ENCODE measurements at places on chromosomes 1 and 21.

- no peak for DNase-seq
Measured at GRCh38 chr1:197683895-197684553, 91.3 kb downstream of the DENND1B start.

DNA sequence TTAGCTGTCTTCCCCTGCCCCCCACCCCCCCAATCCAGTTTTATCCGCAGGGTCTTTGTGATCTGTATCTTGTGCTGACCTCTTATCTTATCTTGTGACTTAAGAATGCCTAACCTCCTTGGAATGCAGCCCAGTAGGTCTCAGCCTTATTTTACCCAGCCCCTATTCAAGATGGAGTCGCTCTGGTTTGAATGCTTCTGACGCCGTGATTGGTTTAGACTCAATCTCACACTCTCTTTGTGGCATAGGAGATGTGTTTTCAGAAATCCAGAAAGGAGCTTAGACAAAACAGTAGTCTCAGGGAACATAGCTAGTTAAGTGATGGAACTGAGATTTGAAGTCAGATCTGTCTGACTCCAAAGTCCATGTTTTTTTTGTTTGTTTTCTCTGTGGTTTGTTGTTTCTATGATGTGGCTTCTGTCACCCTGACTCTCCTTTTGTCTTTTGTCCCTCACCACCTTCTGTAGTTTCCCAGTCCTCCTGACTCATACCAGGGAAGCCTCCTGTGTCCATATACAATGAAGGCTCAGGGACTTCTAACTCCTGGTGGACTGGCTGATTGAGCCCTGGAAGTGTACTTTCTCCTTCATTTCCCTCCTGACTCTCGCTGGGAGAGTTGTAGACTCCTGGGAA, 18.1 kb upstream of the USP24 start:
- DNase-seq: no peak

- DNase-seq: no peak
Measured at GRCh38 chr21:15256996-15257395, 192.2 kb upstream of the NRIP1 start.

GRCh38 chr1:167491586-167492461, 26.5 kb downstream of the CD247 start:
- no peak for DNase-seq

GRCh38 chr1:25609921-25610320, 6.7 kb upstream of the MAN1C1 start:
- DNase-seq: no peak

DNA sequence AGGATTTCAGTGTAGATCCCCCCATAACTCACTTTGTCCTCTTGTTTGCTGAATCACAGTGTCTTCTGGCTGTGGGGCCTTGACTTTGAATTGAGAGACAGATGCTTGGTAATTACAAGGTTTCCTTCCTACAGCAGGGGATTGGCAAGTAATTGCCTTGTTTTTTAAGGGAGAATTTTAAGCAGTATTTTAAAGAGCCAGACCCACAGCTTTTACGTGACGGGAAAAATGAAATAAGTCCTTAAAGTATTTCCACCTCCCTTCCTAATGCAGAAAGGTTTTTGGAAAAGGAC, 41.0 kb downstream of the PGBD5 start:
- DNase-seq: no peak

DNA sequence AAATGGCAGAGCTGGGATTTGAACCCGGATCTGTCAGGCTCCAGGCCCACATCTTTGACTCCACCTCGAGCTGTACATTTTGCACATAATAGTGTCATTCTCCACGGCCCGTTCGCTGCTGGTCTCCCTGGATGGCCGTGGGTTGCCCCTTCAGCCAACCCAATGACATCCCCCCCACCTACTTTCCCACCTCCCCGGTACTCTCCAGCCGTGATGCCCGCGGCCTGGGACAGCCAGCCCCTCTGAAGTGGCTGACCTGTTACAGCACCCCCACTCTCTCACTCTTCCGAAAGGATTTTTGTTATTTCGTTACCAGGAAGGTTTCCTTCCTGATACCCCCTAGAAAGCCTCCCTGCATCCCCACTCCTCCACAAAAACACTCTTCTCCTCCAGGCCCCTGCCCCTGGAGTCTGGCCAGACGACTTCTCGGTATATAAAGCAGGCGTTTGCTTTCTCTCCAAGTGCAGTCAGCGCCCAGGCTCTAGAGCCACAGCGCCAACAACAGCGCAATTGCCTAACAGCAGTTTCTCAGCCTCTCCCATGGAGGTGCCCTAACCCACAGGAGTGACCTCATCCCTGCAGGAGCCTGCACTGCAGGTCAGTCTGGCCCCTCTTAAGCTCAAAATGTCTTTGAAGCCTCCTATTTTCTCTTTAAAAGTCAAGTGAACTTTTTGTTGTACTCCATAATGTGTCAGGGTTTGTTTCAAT, 14.5 kb upstream of the GJB5 start:
- no peak for DNase-seq

DNA sequence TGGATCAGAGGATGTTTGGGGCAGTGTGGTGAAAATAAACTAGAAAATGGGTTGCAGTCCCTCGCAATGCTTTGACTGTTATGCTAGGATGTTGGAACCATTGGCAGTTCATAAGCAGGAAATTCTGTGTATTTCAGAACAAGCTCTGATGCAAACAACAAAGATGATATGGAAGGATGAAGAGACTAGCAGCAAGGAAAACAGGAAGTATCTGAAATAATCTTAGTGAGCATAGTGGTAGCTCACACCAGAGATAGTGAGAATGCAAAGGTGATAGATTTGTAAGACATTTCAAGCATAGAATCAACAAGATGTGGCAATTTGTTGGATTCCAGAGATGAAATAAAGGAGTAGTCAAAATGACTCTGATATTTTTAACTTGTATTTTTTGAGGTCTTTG, 11.1 kb upstream of the RCC1 start:
- no peak for DNase-seq

Data from stimulated activated CD4-positive, alpha-beta T cell treated with anti-CD3 and anti-CD28 coated beads, TNF-alpha, amount 100 ng/mL, for 24 hours (primary cell).